ENCODE measurements at places on chromosomes 4 and X.
A peak's percentile ranks its signal among the peaks of the same experiment; 100 is the strongest.

DNA sequence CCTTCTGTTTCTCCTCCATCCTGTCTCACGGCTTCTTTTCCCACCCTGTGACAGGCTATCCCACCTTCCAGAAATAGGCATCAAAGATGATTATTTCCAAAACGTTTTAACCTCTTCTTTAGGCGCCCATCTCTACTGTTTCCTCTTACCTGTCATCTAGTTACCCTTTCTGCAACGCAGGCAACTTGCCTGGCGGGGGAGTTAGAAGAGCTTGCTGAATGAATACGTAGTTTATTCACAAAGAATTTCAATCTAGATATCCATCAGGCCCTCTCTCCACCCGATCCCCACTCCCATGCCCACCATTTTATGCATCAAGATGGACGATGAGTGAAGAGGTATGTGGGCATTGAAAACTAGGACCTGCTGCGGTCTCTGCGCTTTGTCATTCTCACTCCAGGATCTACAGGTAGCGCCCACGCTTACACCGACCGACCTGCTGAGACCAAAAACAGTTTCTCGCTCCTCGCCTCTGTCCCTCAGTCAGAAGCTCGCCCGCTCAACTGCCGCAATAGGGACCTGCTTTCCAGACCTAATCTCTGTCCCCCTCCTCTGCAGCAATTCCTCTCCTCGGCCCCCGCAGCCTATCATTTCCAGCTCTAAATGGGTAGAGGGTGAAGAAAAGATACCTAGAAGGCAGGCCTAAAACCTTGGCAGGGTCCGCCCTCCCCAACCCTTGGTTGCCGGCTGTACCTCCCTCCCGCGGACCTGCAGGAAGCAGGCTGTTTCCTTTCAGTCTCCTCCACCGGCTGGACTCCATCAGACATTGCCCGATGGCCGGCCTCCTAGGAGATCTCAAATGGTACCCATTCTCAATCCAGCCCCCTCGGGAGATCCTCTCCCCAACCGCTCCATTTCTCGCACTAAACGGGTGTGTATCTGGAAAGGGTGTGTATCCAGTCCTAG is 624 bp downstream of the BEX5 start:
- DNase-seq = peak; percentile 19

GRCh38 chr4:52477191-52477780 is 181.8 kb downstream of the USP46 start:
- DNase-seq = no peak

DNA sequence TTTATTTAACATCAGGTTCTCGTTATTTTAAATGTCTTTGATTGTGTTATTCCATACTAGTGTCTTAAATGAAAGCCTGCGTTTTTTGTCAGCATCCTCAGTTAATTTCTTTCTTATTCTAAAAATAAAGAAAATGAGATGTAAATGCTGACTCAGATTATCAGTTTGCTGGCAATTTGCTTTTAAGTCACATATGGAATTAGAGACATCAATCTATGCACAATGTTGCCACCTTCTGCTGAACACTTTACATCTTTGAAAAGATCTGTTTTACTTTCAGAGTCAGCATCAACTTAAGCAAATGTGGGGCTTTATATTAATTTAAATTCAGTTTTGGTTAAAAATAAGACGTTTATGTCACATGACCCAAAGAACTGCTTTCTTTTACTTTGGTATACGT is 99.2 kb downstream of the ADGRL3 start:
- DNase-seq = no peak

DNA sequence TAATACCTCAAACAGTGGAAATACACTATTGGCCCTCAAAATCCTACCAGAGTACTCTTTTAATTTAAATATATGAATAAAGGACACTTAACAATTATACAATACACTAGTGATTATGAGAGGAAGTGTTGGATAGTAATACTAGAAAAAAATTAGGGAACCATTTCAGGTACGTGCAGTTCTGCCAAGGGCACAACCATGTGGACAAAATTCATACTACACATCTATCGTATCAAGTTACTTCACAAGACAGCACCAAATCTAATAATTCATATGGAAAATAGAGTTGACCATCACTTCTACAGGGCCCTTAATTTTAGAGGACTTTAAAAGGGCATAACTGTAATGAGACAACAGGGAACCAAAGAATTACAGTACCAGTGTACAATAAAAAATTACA is 69.2 kb upstream of the ZCCHC13 start:
- no peak for DNase-seq

DNA sequence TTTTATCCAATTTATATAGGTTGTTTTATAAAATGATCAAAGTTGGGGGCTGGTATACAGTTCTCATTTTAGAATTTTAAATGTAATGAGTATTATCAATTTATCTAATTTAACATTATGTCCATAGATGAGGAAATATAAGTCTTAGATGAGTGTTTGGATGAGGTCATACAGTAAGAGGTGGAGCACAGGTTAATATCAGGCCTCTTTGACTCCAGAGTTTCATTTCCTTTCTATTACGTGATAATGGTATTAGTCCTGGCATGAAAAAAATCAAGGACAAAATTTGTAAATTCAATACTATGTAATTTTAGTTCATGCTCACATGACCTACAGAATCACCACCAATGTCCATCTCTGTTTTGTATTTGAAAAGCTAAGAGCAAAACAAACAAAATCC is 269.8 kb downstream of the FSTL5 start:
- DNase-seq = no peak

GRCh38 chrX:17613979-17614588 is 123.2 kb upstream of the SCML1 start:
- DNase-seq = no peak

GRCh38 chr4:87843936-87844335 is 11.2 kb downstream of the MEPE start:
- no peak for DNase-seq

- no peak for DNase-seq
These were observed 42.8 kb downstream of the AREG start for GRCh38 chr4:74487771-74488170.

GRCh38 chr4:140472156-140472555 is 25.9 kb downstream of the MGAT4D start:
- no peak for DNase-seq

DNA sequence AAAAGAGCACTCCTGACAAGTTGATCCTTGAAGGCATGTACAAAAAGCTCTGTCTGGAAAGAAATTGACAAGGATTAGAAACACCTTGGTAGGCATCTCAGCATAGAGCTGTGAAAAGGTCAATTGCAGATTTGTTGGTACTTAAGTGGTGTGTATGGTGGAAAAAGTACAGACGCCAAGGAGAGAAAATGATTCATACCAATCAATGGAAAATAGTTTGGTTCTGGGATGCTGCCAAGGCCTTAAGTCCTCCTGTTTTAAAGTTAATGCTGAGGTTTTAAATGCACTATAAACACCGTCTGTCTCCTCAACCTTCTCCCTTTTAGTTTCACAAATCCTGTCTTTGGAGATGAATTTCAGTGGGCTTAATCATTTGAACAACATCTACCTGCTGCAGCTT is 524.1 kb downstream of the IL15 start:
- DNase-seq = no peak

DNA sequence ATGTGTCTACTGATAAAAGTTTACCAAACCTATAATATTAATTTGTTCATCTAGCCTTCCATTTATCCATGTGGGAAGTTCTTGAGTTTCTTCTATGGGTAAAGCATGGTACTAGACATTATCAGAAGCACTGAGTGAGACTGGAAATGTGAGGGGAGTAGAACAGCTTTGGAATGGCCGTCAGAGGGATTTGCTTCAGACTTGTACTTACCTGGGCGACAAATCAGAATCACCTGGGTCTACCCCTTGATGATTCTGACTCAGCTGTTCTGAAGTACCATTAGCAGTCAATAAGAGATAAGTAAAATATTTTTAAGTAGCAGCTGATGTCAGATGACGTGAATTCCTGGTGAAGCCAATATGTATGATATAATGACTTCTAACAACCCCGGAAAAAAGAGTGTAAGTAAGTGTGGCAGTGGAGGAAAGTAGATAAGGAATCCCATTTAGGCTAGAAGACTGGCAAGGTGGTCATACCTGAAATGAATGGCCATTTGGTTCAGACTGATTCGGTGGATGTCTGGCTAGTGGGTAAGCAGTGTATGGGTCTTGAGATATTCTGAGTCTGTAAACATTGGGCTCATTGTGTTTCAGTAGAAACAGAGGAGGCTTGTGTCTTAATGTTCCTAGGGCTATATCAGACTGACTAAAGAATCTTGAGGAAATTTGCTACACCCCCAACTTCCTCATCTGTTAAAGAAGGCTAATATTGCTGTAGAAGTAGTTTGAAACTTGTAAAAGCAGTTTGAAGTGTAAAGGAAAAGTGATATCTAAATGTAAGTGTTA is 409.2 kb downstream of the NKX6-1 start:
- no peak for DNase-seq

DNA sequence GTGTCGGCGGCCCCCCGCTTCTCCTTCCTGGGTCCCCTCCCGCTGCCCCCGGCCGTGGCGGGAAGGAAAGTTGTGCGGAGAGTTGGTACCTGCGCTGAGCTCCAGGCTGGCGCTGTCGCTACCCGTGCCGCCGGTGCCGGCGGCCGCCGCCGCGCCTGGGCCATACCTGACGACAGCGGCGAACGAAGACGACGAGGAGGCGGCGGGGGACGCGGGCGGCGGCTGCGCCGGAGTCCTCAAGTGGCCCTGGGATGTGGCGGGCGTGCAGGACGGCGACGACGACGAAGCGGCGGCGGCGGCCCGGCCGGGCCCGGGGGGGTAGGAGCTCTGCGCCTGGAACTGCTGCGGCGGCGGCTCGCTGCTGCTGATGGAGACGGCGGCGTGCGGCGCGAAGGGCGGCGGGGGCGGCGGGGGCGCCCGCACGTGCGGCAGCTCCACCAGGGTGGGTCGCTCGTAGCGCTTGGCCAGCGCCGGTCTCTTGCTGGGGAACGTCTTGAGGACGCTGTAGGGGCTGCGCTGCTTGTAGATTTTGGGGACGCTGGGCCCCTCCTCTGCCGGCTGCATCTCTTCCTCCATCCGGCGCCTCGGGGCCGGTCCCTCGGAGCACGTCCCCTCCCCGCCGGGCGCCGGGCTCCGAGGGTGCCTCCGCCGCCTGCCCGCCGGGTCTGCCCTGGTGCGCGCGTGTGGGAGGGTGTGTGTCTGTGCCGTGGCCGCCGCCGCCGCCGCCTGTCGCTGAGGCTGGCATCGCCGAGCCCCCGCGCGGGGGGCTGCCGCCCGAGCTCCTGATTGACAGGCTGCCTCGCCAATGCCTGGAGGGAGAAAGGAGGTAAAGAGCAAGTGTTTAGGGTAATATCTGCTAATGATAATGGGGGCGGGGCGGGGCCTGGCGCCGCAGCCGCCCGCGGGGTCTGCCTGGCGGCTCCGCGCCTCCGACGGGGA is 618 bp downstream of the BEND4 start:
- peak; percentile 57 for DNase-seq

DNA sequence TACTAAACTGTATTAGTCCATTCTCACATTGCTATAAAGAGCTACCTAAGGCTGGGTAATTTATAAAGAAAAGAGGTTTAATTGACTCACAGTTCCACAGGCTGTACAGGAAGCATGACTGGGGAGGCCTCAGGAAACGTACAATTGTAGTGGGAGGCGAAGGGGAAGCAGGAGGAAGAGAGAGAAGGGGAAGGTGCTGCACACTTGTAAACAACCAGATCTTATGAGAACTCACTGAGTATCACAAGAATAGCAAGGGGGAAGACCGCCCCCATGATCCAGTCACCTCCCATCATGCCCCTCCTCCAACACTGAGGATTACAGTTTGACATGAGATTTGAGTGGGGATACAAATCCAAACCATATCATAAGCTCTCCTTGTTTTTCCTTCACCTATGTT is 40.9 kb downstream of the RPA4 start:
- no peak for DNase-seq

DNA sequence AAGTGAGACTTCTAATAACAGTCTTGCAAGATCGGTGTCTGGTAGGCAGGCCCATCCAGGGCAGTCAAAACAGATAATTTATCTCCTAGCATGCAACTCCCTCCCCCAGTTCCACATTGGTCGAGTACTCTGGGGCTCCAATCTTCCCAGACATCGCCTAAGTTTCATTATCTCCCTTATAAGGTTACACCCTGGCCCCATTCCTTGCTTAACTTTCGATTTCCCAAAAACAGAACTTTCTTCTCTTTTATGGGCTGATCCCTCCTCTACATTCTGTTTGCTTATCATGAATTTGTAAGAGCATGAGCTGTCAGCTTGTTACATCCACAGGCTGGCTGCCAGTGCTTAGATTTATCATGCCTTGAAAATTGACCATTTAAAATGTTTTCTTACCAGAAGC is 471.3 kb downstream of the TECRL start:
- no peak for DNase-seq

DNA sequence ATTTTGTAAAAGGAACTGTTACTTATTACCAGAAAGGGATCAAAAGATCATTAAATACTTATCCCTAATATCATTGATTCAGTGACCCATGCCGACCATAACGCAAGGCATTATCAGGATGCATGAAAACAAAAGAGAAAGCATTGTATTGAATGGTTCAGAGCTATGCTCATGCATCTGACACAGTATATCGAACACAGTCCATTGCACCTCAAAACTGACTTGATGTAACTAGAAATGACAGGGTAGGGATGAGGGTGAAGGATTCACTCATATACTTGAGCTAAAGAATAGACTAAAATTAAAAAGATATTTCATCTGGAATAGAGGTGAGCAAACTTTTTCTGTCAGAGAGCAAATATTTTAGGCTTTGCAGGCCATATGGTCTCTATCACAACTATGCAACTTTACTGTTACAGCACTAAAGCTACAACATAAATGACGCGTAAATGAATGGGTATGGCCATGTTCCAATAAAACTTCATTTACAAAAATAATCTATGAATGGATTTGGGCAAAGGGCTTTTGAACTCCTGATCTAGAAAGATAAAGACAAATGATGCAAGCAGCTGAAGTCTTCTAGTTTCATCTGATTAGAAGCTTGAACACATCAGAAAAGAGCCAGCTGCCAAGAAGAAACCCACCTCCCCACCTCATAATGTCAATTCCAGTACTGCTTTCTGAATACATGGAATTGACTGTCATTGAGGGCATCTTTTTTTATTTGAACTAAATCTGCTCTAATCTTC is 12.9 kb upstream of the SPP1 start:
- DNase-seq = no peak

- no peak for DNase-seq
These were observed 179.1 kb upstream of the TBC1D9 start for GRCh38 chr4:140935254-140935653.

- no peak for DNase-seq
These were observed 43.3 kb upstream of the PRDM8 start for GRCh38 chr4:80153874-80154544.

DNA sequence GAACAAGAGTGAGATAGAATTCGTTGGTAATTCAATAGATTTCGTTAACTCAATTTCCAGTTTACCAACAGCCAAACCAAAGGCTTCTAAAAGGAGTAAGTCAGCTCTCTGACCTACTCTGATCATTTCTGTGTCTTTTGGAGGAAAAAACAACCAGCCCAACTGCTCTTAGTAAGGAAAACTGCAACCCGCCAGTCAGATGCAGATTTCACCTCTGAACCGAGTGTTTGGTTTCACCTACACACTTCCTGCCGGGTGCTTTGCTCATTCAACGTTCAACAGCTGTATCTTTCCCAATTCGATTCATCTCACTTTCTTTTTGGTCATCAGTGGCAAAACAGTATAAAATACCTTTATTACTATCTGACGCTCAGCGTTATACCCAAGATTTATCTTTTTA is 24.5 kb downstream of the TMSB4X start:
- DNase-seq = peak; percentile 40
